ENCODE measurements at places on chromosomes 12 and 14.

DNA sequence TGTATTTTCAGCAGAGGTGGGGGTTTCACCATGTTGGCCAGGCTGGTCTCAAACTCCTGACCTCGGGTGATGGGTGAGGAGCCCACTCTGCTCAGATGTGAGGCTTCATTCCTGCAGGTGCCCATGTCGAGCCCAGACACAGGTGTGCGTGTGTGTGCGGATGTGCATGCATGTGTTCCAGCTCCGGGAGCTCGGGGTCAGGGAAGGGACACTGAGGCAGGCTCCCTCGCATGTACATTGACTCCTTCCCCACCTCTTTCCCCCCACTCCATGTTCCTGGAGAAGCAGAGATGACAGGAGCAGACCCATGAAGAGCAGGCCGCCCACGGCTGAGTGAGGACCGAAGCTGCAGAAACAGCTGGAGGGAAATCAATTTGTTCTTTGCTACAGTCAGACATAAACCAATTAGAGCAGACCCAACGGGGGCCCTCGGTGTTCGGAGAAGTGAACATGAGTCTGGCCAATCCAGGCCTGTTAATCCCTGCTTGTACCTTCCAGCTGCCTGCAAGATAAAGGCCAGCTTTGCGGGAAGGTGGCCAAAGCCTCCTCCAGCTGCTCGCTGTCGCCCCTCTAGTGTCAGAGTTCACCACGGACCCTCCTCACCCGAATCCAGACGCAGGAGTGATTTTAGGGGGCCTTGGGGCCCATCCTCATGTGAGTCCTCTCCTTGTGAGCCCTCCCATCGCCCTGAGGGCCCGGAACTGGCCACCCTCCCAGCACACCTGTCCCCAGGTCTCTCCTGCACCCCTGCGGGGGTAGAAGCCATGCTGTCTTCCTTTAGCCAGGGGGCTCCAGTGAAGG lies 321.0 kb upstream of the RTL1 start:
- DNase-seq: no peak

GRCh38 chr12:131902332-131903241 lies 8.2 kb downstream of the ULK1 start:
- no peak for DNase-seq

DNA sequence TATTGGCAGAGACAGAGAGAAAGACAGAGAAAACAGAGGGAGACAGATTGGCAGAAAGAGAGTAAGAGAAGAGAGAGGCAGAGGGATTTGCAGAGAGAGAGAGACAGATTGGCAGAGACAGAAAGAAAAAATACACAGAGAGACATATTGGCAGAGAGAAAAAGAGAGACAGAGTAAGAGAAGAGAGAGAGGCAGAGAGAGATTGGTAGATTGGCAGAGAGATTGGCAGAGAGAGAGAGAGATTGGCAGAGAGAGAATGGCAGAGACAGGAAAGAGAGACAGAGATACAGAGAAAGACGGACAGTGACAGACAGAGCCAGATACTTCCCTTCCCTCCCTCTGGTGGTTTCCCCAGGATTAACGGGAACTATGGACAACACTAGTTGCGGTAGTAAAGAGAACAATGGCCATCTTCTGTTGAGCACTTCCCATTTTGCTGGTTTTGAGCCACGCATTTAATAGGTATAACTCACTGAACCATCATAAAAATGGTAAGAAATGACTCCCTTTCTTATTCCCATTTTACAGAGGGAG lies 2.6 kb upstream of the NOS1 start:
- DNase-seq: no peak

- DNase-seq: no peak
Measured at GRCh38 chr12:38775457-38775856, 129.9 kb downstream of the CPNE8 start.
